ENCODE measurements at places on chromosomes 1 and 21.

DNA sequence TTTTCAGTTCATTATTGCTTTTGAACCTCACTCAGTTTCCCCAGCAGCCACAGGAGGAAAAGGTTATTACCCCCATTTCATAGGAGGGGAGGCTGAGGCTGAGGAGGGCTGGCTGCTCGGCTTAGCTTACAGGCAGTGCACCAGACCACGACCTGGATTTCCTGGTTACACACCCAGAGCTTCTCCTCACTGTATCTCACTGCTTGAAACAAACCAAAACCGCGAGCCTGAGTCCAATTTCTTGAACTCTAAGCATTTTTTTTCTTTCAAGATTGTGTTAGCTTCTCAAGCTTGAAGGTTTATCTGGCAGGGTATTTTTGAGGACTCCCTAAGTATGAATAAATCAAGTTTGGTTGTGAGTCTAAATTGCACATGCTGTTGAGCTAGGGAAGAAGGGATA lies 188.9 kb upstream of the EDN2 start:
- peak; percentile 76 for DNase-seq

DNA sequence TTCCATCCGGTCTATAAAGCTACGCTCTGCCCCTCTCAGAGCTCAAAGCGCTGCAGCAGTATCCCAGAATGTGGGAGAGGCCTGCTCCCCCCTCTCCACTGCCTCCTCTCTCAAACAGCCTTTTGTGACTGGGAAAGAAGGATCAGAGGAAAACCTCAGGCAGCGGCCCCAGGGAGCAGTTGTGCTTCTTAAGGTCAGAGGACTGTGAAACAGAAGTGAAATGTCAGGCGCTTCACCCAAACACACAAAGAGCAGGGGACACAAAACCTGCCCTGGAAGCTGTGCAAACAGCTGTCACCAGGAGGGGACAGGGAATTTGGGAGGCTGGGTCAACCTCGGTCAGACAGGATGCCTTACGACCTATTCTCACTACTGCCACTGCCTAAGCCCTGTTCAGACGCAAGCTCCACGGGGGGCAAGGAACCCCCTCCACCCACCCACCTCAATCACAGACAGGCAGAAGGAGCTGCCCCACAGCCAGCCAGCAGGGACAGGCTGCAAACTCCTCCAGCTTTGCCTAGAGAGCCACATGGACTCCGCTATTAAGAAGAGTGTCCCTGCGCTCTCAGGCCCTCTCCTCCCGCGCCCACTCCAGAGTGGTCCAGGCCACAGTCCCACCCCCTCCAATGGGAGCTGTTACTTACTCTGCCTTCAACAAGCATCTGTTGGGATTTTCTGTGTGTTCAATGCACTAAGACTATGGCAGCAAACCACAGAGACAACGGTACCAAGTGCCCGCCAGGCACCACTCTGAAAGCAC lies 14.6 kb downstream of the SSBP3 start:
- DNase-seq, result no peak

- DNase-seq, result no peak
Measured at GRCh38 chr1:232542633-232543593, 87.0 kb downstream of the SIPA1L2 start.

DNA sequence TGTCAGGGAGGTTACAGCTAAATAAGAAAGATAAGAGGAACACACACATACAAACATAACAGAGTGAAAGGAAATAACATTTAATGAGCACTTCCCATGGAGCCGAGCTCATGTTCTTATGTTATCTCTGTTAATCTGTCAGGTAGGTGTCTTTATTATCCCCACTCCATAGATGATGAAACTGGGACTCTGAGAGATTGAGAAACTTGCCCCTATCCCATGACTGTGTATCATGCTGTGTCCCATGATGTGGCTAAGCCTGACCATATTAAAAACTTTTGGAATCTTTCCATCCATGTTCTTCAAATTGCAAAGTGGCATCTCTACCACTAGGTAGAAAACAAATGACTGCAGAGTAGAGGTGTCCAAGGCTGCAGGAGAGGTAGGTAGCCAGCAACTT lies 285.2 kb upstream of the SGIP1 start:
- no peak for DNase-seq

Measured in fibroblast of skin of right biceps (primary cell).